Activated naive CD8-positive, alpha-beta T cell treated with anti-CD3 and anti-CD28 coated beads for 36 hours (primary cell): ENCODE measurements at places on chromosomes 12 and 14.

- DNase-seq = no peak
Measured at GRCh38 chr12:16362550-16362949, 15.1 kb downstream of the MGST1 start.

- no peak for DNase-seq
Measured at GRCh38 chr14:54493293-54493692, 4.5 kb upstream of the GMFB start.

GRCh38 chr14:22271838-22272799, 316.9 kb downstream of the DAD1 start:
- no peak for DNase-seq

- DNase-seq = peak; percentile 4
Measured at GRCh38 chr12:96047229-96048211, 12.1 kb upstream of the LTA4H start.

GRCh38 chr14:21780429-21781084, 106.9 kb upstream of the OR4E1 start:
- DNase-seq = no peak

DNA sequence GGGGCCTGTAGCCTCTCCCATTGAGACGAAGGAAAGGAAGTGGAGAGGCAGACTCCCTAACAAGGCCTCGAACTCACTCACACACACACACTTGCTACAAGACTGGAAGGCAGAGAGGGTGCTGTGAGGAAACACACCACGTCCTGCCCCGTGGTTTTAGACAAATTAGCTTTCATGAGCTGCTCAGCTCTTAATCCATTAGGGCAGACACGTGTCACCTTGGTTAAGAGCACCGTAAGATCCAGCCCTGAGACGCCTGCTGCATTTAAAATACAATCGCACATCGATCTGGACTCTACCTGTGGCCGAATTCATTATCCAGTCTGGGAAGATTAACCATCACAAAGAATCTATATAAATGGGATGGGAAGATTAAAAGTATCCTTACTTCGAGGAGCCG, 72.0 kb downstream of the RIMBP2 start:
- no peak for DNase-seq
